Cerebellum (tissue), 4 donors: ENCODE measurements at places on chromosomes 3 and 15. TPM values are rescaled to one million over a fixed set of nuclear protein-coding genes. Genes with fewer than 3 reads are reported as not detected.

The ZSCAN2 gene
- 24.3 TPM for total RNA-seq

The GOLGA6L10 gene
- total RNA-seq = 6.4 TPM

The GUCA1C gene
- not detected for total RNA-seq

The CCK gene
- 2.4 TPM for total RNA-seq

The TRIM59 gene
- 13.2 TPM for total RNA-seq

The TFRC gene
- total RNA-seq = 102 TPM

The ERICH6 gene
- total RNA-seq = 0.27 TPM

The BFSP2 gene
- total RNA-seq = not detected

The CEMIP gene
- 7.1 TPM for total RNA-seq

The EPB42 gene
- total RNA-seq = 1.2 TPM

The SLC6A11 gene
- 43.1 TPM for total RNA-seq
